GM23248 (cell line): ENCODE measurements at places on chromosomes 12 and 14. TPM values are rescaled to one million over a fixed set of nuclear protein-coding genes. Genes with fewer than 3 reads are reported as not detected.

Gene PMCH
- total RNA-seq = not detected in 2 replicates

DNA sequence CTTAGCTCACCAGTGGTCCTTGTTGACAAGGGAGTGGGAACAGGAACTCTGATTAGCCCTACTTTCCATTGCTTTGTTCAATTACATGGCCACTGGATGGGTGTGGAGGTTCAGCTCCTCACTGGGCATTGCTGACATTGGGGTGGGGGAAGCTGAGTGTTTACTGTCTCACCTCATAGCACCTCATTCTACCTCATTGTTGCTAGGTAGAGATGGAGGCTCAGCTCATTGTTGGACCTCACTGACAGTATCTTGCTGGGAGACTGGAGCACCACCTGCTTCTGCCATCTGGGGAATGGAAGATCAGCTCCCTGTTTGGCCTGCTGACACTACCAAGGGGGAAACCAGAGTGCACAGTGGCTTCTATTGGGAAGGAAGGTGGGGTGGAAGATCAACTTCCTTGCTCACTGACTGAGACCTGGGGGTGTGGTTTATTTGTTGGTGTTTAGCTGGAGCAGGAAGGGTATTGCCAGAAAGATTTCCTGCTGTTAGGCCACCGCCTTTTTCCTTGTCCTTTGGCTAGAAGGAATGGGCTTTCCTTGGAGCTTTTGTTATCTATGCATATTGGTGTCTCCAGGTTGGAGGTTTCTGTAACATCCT is 1.3 kb upstream of the OR4E2 start:
- no peak overlapping the region for H3K27ac ChIP-seq
- no peak for DNase-seq

Gene SMCO2
- total RNA-seq = not detected in 2 replicates

GRCh38 chr14:96102081-96102856 is 63.1 kb downstream of the C14orf132 start:
- H3K4me1 ChIP-seq = peaks cover 27% of the 10 kb centered on the region
- no peak overlapping the region for H3K4me3 ChIP-seq
- H3K36me3 ChIP-seq = no peaks in the 10 kb centered on the region
- no peaks in the 10 kb centered on the region for H3K27me3 ChIP-seq
- no peak overlapping the region; the same call in 1 of the 2 replicates for H3K27ac ChIP-seq

DNA sequence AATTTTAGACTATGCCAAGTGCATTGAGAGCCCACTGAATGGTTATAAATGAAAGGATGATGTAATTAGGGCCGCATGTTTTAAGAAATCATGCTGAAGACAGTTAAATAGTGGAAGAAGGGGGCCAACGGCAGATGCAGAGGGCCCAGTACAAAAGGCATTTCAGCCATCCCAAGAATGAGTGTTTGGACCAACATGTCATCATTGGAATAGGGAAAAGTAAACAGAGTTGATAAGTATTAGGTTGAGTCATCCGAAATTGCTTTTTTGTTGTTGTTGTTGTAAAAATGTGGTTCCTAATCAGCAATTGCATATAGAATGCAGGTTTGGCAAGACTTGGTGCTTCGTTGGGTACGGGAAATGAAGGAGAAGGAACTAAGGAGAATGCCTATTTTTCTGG is 29.5 kb downstream of the BMP4 start:
- no peak for DNase-seq
- H3K36me3 ChIP-seq = no peaks in the 10 kb centered on the region
- no peak overlapping the region for H3K4me3 ChIP-seq

DNA sequence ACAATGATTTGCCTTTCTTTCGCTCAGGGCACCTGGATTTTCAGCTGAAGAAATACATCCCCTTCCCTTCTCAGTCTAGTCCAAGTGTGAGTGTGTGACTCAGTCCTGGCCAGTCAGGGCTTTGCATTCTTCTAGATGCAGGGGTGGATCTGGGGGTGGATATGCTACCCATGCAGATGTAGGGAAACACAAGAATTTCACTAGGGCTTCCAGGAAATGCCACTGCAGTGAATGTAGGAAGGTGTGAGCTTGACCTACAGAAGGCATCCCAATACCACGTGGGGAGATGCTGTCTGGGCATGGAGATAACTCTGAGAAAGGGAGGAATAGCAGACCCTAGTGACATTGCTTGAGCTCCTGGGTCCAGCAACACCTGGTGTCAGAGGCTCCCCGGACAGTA is 404.2 kb downstream of the GLT1D1 start:
- no peaks in the 10 kb centered on the region for H3K36me3 ChIP-seq
- no peak overlapping the region for H3K27ac ChIP-seq
- DNase-seq = no peak
- H3K27me3 ChIP-seq = no peaks in the 10 kb centered on the region
- no peak overlapping the region for H3K4me3 ChIP-seq

GRCh38 chr12:2322554-2323120 is 269.9 kb downstream of the CACNA1C start:
- no peak for DNase-seq
- no peak overlapping the region for H3K27ac ChIP-seq

Gene TPH2
- not detected in 2 replicates for total RNA-seq

GRCh38 chr14:73879027-73879426 is 7.6 kb upstream of the ZNF410 start:
- H3K36me3 ChIP-seq = no peaks in the 10 kb centered on the region
- no peak overlapping the region for H3K4me3 ChIP-seq
- peak; percentile 17 for DNase-seq
- no peaks in the 10 kb centered on the region for H3K27me3 ChIP-seq
- no peak overlapping the region for H3K27ac ChIP-seq

GRCh38 chr12:132525833-132526455 is 36.0 kb downstream of the FBRSL1 start:
- H3K36me3 ChIP-seq = no peaks in the 10 kb centered on the region
- no peak overlapping the region for H3K4me3 ChIP-seq
- no peak for DNase-seq
- H3K27ac ChIP-seq = no peak overlapping the region
- no peaks in the 10 kb centered on the region for H3K27me3 ChIP-seq
- H3K4me1 ChIP-seq = no peaks in the 10 kb centered on the region

DNA sequence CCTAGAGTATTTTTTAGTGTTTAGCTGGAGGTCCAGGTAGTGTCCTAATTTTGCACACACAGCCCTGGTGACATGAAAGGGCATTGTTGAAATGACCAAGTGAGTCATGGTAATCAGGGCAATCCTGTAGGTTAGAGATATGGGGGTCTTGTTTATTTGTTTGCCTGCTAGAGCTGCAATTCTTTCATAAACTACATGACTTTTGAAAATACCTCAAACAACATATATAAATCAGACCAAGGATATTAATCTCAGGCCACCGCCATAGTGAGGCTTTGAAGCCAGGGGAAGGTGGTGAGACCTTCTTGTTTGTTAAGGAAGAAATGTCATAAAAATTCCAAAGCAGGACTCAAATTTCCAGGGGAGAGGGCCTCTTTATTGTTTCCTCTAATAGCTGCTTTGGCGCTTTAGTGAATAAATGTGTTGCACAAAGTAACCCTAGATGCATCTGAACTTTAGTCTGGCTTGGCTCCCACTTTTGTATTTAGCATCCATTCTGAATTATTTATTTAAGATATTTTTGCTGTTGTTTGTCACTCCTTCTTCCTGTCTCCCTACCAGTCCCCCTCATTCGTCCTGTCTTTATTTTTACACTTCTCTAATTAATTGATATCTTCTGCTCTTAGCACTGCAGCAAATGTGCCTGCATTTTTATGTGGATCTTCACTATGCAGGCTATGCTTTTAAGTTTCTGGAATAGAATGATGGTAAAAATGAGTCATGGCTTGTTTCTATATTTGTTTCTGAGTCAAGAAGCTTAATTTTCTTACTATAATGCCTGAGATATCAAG is 430.3 kb downstream of the RAD51B start:
- H3K27ac ChIP-seq = peak overlapping the region; percentile 67
- H3K36me3 ChIP-seq = no peaks in the 10 kb centered on the region
- no peaks in the 10 kb centered on the region for H3K27me3 ChIP-seq
- peak; percentile 81 for DNase-seq
- no peak overlapping the region for H3K4me3 ChIP-seq
- peaks cover 51% of the 10 kb centered on the region for H3K4me1 ChIP-seq
